ENCODE measurements at places on chromosomes 16 and 17.
A peak's percentile ranks its signal among the peaks of the same experiment; 100 is the strongest.

DNA sequence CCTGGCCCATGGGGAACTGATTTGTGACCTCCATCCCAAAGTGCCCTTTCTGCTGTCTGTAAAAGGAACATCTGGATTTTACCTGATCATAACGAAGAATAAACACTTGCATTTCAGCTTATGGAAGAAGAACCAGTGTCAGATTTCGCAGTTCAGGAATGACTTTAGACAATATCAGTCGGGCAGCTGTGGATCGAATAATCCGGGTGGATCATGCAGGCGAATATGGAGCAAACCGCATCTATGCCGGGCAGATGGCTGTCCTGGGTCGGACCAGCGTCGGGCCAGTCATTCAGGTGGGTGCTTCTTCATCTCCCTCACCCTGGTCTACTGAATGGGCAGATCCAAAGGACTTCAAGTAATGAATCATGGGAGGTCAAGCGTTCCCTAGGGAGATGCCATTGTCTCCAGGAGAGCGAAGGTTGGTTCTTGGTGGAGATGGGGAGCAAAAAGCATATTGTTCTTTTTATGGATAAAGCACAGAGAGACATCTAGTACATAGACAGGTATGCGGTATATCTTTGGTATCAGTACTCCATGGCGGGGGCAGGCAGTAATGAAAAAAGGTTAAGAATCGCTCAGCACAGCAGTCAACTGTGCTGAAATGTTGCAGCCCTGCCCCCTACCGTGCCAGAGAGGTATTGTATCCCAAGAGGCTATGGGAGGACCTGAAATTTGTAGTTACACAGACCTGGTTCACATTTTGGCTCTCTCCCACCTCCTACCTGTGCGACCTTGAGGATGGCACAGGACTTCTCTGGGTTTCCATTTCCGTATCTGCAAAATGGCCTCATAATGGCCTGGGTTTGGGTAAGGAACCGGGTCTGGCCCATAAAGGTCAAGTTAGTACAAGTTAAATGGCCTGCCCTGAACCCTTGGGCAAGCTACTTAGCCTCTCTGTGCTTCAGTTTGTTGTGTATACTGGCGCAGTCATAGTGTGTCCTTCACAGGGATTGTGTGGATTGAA is 4.7 kb downstream of the COQ7 start:
- H3K27me3 ChIP-seq, result no peaks in the 10 kb centered on the region
- peaks cover 1% of the 10 kb centered on the region for H3K36me3 ChIP-seq
- no peak overlapping the region for H3K27ac ChIP-seq
- H3K4me1 ChIP-seq, result peaks cover 10% of the 10 kb centered on the region
- H3K4me3 ChIP-seq, result no peak overlapping the region

- DNase-seq, result peak; percentile 87
- no peaks in the 10 kb centered on the region for H3K36me3 ChIP-seq
- H3K4me1 ChIP-seq, result peaks cover 22% of the 10 kb centered on the region
Observed at GRCh38 chr17:68497885-68498319, 14.3 kb upstream of the PRKAR1A start.

DNA sequence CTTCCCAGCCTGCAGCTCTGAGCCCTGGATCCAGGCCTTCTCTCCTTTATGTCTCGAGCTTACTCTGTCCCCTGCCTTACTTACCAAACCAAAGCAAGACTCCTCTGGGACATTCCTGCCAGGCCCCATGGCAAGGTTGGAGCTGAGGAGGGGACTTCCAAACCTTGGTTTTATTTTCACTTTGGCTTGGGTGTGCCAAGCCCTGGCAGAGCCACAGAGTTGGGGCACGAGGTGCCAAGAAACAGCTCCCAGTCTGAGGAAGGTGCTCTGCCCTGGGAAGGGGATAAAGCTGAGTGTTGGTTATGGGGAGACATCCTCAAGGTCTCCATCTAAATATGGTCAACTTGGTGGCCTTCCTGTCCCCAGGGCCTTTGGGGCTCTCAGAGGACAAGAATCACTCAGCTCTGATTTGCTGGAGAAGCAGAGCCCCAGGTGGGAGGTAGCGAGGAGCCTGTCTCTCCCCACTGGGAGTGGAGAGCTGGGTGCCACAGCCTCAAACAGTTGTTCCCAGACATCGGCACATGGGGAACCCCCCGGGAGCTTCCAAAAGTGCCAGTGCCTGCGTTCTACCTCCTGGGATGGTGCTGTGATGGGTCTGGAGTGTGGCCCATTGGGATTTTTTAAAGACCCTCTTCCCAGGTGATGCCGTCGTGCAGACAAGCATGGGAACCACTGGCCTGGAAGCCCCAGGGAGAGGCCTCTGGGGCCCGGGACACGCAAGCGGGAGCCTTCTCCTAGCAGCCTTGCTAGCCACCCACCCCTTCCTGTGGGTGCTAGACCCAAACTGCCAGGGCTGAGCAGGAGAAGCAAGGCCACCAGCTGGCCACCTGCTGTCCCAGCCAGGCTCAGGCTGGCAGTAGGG is 10.3 kb downstream of the NLRC5 start:
- peaks cover 62% of the 10 kb centered on the region for H3K4me1 ChIP-seq
- H3K27ac ChIP-seq, result peak overlapping the region; percentile 77
- H3K27me3 ChIP-seq, result no peaks in the 10 kb centered on the region
- H3K36me3 ChIP-seq, result peaks cover 17% of the 10 kb centered on the region

DNA sequence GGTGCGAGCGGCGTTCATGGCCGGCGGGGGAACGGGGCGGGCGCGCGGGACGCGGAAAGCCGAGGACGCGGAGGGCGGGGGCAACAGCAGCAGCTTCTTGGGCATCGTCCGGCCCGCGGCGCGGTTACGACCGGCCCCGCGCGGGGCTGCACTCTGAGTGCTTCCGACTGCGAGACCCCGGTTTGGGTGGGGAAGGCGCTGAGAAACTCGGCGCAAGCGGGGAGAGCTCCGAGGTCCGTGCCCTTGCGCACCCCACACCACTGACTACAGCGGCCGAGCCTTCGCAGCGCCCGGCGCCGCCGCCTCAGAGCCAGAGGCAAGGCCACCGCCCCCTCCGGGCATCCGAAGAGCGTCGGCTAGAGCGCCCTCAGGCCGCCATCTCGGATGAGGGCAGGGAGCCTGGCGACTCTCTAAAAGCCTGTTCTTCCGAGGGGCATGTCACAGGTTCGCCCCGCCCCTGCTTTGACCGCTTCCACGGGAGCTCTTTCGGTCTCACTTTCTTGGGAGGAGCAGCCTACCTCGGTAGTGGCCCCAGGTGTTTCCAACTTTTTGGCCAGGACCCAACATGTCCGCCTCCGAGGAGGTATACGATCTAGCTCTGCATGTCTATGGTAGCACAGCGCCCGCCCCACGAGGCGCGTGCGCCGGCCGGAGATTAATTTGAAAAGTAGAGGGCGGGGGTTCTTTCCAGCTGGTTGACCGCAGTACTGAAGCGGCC is at the start of gene PRPSAP1:
TSS of gene PRPSAP1 (minus strand) at position 318 of the 718 bp plus-strand sequence. CDS start at position 105, 213 bp downstream.
- H3K36me3 ChIP-seq, result no peaks in the 10 kb centered on the region
- H3K4me1 ChIP-seq, result peaks cover 7% of the 10 kb centered on the region
- peak within 1 kb of the TSS; percentile 88 for H3K4me3 ChIP-seq
- no peaks in the 10 kb centered on the region for H3K27me3 ChIP-seq
- H3K27ac ChIP-seq, result peak within 1 kb of the TSS; percentile 94

DNA sequence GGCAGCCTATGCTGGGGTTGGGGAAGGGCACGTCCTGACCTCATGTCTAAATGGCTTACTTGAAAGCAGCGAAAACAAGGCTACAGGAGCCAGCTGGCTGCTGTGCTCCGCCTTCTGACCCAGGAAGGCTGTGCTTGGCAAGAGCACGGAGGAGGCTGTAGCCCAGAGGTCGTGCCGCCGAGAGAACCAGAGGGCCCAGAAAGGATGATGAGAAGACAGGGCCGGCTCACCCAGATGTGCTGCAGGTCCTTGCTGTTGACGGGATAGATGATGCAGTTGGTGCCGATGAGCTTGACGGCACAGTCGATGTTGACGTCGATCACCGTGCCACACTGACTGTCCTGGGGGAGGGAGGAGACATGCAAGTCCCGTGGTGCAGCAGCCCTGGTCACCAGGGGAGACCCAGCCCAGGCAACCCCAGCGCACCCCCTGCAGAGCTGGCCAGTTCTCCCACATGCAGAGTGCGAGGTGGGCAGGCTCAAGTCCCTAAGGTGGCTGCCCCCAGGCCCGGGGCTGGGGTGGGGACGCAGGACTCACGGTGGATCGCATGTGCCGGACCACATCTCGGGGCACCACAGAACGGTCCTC is 20.7 kb downstream of the SPHK1 start:
- no peaks in the 10 kb centered on the region for H3K36me3 ChIP-seq
- H3K4me1 ChIP-seq, result peaks cover 41% of the 10 kb centered on the region
- H3K27ac ChIP-seq, result no peak overlapping the region
- H3K4me3 ChIP-seq, result no peak overlapping the region
- no peaks in the 10 kb centered on the region for H3K27me3 ChIP-seq

DNA sequence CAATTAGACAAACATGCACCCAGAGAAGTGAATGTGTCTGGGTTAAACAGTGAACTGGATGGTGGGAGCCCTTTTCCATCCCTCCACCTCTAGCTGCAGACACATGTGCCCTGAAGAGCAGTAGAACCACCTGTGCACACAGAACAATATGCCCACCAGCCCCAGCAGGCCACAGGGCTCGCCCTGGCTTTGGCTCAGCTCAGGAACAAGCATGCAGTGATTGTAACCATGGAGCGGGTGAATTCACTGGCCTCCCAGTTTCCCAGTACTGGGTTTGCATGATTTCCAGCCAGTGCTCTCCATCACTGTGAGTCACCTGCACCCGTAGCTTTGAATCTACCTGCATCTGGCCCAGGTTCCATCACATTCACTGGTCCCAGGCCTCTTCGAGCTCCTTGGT is 5.2 kb downstream of the GPR179 start:
- H3K27ac ChIP-seq, result no peak overlapping the region
- H3K27me3 ChIP-seq, result no peaks in the 10 kb centered on the region
- no peaks in the 10 kb centered on the region for H3K4me1 ChIP-seq
- H3K36me3 ChIP-seq, result no peaks in the 10 kb centered on the region
- H3K4me3 ChIP-seq, result no peak overlapping the region
